ENCODE measurements at places on chromosomes 7 and 10.

GRCh38 chr7:136102881-136103280, 125.7 kb upstream of the MTPN start:
- no peak for DNase-seq

GRCh38 chr10:15901889-15902288, 41.6 kb upstream of the MINDY3 start:
- DNase-seq, result no peak

DNA sequence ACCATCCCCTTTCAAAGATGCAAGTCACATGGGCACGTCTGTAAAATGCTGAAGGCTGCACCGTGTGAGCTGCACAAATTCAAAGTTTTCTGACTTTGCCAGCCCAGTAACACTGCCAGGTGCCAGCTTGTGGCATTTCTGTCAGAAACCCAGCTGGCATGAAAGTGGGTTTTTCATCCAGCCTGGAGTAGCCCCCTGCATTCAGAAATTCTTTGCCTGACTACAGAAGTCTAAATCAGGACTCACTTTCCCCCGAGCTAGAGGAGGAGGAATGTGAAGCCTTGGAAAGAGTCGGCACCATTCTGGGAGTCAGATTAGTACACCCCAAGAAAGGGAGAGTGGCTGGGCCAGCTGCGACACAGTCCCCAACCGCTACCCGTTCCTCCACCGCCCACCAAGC, 56.7 kb upstream of the EN2 start:
- DNase-seq, result no peak

DNA sequence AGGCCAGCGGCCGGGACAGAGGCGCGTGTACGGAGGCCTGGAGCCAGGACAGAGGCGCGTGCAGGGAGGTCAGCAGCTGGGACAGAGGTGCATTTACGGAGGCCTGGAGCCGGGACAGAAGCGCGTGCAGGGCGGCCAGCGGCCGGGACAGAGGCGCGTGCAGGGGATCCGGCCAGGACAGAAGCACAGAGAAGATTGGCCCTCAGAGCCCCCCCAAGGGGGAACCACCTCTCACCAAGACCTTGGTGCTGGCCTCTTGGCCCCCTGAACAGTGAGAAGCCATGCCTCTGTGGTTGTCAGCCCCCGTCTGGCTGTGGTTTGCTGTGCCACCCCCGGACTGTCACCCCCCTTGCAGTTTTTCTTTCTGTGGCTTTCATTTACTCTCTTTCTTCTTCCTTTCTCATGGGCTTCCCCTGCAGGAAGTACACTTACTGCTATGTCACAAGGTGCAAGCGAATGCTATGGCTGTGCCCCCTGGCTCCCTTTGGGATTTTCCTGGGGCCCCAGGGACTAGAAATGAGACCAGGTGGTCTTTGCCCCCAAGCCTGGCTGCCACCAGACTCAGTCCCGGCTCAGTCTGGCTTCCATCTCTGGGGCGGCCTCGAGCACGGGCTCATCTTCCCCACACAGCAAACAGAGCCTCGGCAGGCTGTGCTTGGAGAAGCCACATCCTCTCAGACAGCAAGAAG, 41.1 kb downstream of the INSIG1 start:
- no peak for DNase-seq

GRCh38 chr7:149815661-149816266, 22.4 kb upstream of the ZNF862 start:
- DNase-seq, result no peak

GRCh38 chr10:51876503-51876902, 177.1 kb upstream of the CSTF2T start:
- no peak for DNase-seq

DNA sequence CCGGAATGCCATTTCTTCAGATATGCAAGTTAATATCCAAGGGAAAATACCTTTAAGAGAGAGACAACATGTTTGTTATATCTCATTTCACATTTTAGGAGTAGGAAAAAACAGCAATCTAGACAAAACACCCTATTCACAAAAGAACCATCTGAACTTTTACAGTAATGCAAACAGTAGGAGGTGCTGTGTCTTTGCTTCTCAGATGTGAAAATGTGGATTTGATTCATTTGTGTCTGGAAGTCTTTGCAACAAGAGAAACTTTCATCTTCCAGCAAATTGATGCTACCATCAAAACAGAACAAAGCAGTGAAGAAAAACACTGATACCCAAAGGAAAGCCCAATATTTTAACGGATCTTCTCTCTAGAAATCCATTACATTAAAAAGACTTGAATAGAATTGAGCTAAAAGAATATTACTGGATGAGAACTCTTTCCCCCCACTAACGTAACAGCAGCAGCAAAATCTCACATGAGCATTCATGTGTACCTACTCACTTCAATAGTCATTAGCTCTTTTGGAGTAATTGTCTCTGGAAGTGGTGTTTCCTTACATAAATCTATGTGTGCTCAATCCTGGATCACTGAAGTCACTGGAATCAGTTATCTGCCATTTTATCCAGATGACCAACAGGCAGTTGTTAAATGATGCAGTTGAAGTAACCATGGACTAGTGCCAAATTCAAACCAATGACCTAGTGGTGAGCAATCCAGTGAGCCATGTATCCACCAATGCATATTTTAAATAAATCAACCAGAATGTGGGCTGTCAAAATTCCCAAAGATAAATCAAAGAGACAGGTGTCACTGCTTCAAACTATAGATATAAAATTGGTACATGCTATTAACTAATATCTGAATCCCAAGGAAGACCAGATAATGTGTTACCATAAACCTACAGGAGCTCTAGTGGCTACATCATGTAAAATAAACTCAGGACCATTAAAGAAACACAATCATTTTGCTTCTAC, 1.8 kb downstream of the SEMA3C start:
- no peak for DNase-seq

GRCh38 chr7:77331938-77332695, 84.0 kb downstream of the GSAP start:
- DNase-seq, result peak; percentile 83

GRCh38 chr10:94133239-94133638, 139.5 kb downstream of the PLCE1 start:
- no peak for DNase-seq

DNA sequence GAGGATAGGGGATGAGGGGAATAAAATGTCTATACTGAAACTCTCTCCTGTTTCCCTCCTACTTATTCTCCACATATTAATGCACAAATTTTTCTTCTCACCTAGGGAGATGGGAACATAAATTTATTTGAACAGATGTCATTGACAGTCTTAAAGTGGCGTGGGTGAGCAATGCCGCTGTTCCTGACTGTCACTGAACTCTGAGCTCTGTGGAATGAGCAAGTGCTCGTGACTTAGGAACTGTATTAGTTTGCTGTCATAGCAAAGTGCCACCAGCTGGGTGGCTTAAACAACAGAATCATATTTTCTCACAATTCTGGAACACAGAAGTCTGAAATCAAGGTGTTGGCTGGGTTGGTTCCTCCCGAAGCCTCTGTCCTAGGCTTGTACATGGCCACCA, 29.1 kb downstream of the INPP5F start:
- DNase-seq, result no peak

- DNase-seq, result peak; percentile 40
These were observed 750 bp downstream of the ZNF398 start for GRCh38 chr7:149147752-149148653.

- DNase-seq, result no peak
These were observed at the start of gene LIPK for GRCh38 chr10:88705958-88706357. Gene LIPK (plus strand): TSS chr10:88706249. CDS start chr10:88724544, 18,295 bp downstream.

- DNase-seq, result no peak
These were observed 15.5 kb upstream of the CPXM2 start for GRCh38 chr10:123906884-123907652.

- DNase-seq, result no peak
These were observed 90.5 kb downstream of the EZH2 start for GRCh38 chr7:148793590-148793989.

DNA sequence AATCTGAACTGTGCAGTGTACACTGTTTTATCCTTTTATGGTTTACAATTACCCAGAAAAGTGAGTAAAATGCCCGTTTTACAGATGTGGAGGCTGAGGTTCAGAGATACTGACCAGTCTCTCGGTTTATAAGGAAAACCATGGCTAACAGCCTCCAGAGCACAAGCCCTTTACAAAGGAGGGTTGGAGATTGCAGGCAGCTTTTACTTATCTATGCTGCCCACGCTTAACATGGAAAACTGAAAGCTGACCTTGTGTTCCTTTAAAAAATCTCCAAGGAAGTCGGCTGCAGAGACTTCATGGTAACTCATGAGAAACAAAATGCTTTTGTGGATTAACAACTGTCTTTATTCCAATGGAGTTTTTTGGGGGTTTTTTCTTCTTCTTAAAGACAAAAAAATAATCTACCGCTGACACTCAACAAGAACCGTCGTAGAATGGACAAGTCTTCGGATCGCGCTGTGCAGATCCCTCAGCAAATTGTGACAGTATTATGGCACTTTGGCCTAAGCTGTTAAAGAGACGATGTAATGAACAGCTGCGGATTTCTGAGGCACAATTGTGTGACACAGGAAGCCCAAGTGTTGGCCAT, 654 bp upstream of the SLF2 start:
- no peak for DNase-seq

GRCh38 chr10:15035385-15036301, 8.1 kb upstream of the OLAH start:
- no peak for DNase-seq

- DNase-seq, result no peak
These were observed 220.8 kb upstream of the GPR26 start for GRCh38 chr10:123445261-123445775.

GRCh38 chr7:139817249-139817648, 11.8 kb upstream of the TBXAS1 start:
- no peak for DNase-seq

GRCh38 chr7:135620980-135621850, 41.1 kb upstream of the STMP1 start:
- DNase-seq, result peak; percentile 49

- DNase-seq, result no peak
These were observed 40.0 kb upstream of the INSIG1 start for GRCh38 chr7:155257482-155258225.

GRCh38 chr10:78868456-78868855, 200.3 kb upstream of the ZMIZ1 start:
- DNase-seq, result no peak

DNA sequence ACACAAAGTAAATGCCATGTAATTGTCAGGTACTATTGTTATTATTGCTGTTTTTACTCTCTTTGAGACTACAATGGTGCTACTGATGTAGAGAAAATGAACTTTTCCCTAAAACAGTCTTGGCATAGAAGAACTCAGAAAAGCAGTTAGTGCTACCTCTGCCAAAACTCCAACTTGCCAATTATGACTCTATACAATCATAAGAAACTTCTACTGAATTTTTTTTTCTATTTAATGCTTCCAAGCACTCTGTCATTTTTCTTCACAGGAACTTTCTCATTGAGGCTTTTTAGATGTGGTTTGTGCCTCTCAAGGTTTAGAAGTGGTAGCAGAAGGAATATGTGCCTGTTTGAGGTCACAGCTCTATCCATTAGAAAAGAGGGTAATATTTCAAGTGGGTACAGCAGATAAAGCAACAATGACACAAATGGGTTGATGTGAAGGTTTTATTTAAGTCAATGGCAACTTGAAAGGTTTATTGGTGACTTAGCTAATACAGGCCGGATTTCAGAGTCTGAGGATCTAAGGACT, 64.0 kb upstream of the FERD3L start:
- no peak for DNase-seq

GRCh38 chr7:156754201-156754600, 113.6 kb downstream of the RNF32 start:
- peak; percentile 59 for DNase-seq

GRCh38 chr7:92761391-92762097, 74.8 kb downstream of the CDK6 start:
- DNase-seq, result no peak

DNA sequence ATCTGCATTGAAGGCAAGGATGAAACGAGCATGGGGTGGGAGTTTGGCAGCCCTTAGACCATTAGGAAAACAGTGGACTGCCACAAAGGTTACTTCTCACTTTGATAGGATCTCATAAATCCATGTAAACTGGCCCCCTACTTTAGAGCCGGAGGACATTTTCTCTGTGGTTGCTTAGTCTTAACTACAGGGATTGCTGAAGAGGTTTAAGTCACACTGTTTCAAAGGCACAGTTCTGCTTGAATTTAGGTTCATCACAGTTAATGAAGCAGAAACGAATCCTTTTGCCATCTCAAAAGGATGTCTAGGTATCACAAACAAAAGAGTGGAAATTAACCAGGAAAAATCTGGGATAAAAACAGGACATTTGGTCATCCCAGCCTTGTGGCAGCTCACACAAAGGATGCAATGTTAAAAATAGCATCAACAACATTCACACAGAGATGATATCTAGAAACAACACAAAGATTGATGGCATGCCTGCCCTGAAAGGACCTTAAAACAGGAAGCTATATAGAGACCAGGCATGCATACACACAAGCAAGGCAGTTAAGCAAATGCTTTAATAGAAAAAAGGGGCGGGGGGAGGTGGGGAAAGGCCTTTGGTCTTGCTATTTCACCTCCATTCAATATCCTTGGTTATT, 74.0 kb downstream of the DOCK4 start:
- no peak for DNase-seq

GRCh38 chr7:31000161-31000693, 36.5 kb downstream of the GHRHR start:
- DNase-seq, result no peak

GRCh38 chr10:11522821-11523245, 88.6 kb downstream of the USP6NL start:
- DNase-seq, result no peak

- DNase-seq, result no peak
These were observed 112.3 kb downstream of the JCAD start for GRCh38 chr10:29946953-29947700.

DNA sequence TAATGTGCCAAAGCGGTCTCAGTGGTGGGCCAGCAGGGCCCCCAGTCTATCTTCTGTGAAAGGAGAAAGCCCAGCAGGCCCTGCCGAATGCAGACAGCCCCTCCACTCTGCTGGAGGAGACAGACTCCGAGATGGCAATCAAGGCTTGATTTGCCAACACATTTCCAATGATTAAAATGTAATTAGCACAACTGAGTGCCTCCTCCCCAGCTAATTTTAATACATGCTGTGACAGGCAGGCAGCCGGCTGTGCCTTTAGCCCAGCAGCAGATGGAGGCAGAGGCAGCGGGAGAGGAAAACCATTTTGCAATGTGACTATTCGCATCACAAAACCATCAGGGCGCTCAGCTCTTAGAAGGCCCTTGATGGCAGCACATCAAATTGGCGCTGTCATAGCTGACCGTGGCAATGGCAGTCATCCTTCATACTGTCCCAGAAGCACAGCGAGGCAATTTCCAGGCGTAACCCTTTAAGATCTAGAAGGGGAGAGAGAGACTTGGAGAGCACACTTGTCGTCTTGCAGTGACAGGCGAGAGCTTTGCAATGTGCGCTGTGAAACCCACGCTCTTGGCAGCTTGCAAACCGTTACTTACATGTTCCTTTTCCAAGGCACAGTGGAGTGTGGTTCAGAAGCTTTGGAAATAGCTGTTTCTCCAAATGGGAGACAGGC, 714.8 kb upstream of the GALNT17 start:
- no peak for DNase-seq

DNA sequence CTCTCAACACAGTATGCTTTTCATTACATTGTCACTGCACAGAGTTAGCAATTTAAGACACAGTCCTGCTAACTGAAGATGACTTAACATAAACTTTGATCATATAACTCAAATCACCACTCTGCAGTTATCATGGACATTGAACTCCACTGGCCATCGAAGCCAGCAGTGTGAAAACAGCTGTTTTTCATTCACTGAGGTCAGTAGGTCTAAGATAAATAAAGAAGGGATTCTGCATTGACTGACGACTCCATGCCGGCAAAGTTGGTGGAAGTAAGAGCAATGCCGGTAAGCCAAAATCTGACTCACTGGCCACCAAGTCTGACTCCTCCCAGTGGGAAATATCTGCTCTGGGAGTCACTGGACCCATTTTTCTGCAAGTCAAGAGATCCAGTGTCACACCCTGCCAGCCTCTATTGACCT, 449.9 kb upstream of the ANKRD30A start:
- DNase-seq, result no peak

- DNase-seq, result peak; percentile 59
These were observed 8.7 kb downstream of the ECD start for GRCh38 chr10:73159038-73159648.
